ENCODE measurements at places on chromosomes 2 and 18.

DNA sequence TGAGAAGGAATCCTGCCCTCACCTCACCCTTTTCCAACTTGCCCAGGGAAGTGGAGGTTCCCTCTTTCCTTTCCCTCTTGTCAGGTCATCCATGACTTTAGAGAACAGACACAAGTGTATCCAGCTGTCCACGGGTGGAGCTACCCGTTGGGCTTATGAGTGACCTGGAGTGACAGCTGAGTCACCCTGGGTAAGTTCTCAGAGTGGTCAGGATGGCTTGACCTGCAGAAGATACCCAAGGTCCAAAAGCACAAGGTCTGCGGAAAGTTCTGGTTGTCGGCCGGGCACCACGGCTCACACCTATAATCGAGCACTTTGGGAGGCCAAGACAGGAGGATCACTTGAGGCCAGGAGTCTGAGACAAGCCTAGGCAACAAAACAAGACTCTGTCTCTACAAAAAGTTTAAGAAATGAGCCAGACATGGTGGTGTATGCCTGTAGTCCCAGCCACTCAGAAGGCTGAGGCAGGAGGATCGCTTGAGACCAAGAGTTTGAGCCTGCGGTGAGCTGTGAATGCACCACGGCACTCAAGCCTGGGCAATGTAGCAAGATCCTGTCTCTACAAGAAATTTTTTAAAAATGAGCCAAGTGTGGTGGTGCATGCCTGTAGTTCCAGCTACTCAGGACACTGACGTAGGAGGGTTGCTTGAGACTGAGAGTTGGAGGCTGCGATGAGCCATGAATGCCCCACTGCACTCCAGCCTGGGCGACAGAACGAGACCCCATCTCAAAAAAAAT is 14.0 kb upstream of the CNDP1 start:
- DNase-seq, result no peak

GRCh38 chr2:211611061-211611518 is 927.5 kb downstream of the ERBB4 start:
- DNase-seq, result no peak

GRCh38 chr2:99615247-99615771 is 125.5 kb upstream of the REV1 start:
- DNase-seq, result no peak

DNA sequence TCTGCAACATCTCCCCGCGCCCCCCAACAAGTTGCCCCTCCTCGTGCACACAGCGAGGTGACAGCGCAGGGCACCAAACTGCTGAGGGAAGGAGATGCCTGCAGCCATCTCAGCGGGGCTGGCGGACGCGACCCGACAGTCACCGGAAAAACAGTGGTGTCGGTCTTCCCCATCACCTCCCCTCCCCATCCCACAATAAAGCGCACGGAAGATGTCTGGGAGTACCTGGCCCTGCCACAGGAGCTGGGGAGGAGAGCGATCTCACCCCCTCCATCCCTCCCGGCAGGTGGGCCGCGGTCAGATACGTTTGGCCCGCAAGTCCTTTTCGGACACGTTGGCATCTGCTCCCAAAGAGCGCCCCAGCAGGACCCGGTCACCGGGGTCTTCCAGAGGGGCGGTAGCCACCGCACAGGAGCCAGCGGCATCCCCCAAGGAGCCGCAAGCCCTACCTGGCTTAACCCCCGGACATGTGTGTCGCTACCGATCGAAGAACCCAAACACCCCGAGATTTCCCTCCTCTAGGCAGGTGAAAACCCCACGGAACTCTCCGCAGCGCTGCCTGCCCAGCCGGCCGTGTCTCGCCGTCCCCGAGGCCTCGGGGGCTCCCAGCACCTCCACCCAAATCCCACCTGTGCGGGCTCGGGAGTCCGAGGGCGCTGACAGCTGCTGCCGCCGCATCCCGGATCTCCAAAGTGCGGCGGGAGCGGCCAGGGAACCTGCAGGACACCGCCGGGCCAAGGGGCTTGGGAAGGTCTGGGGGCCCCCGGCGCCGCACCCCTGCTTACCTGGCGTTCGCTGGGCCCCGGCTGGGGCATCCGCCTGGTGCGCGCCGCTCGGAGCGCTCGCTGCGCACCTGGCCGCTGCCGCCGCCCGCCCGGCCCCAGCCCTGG is 657 bp downstream of the ATP8B1 start:
- no peak for DNase-seq

GRCh38 chr18:74139411-74139810 is 8.2 kb downstream of the FBXO15 start:
- DNase-seq, result no peak

Measured in NCI-H774 (cell line).